ENCODE measurements at places on chromosomes 2 and 18. TPM values are rescaled to one million over a fixed set of nuclear protein-coding genes. Genes with fewer than 3 reads are reported as not detected.

The ERBB4 gene
- total RNA-seq: 78.7 TPM

The HJURP gene
- total RNA-seq: 4.4 TPM

The IGFBP5 gene
- total RNA-seq: 59.3 TPM

The ASTL gene
- total RNA-seq: not detected

The EPB41L3 gene
- total RNA-seq: 114 TPM

The CCDC141 gene
- total RNA-seq: 3.5 TPM

The MYO3B gene
- 1.2 TPM for total RNA-seq

The C2orf72 gene
- 46.1 TPM for total RNA-seq

The POTEE gene
- total RNA-seq: 0.46 TPM

The PTMA gene
- total RNA-seq: 591 TPM

The KIAA2012 gene
- 2.5 TPM for total RNA-seq

The FER1L5 gene
- 0.69 TPM for total RNA-seq

The IL1RL1 gene
- total RNA-seq: 0.69 TPM

The LINC00305 gene
- total RNA-seq: not detected
